ENCODE measurements at places on chromosomes 3 and 15. TPM values are rescaled to one million over a fixed set of nuclear protein-coding genes. Genes with fewer than 3 reads are reported as not detected.

Gene CPB1
- 2.0 TPM for total RNA-seq

Gene ZNF385D
- 1.0 TPM for total RNA-seq

Gene SERINC4
- total RNA-seq, result not detected

Gene SCAANT1
- not detected for total RNA-seq

Gene OXTR
- 3.5 TPM for total RNA-seq

GRCh38 chr3:56764904-56765547, 36.7 kb downstream of the ARHGEF3 start:
- no peaks in the 10 kb centered on the region for H3K27me3 ChIP-seq
- H3K4me3 ChIP-seq, result no peak overlapping the region
- H3K4me1 ChIP-seq, result no peaks in the 10 kb centered on the region
- no peak for DNase-seq
- H3K36me3 ChIP-seq, result no peaks in the 10 kb centered on the region
- no peak overlapping the region for H3K27ac ChIP-seq

GRCh38 chr3:52438579-52439425, 6.1 kb downstream of the SEMA3G start:
- no peaks in the 10 kb centered on the region for H3K36me3 ChIP-seq
- no peaks in the 10 kb centered on the region for H3K27me3 ChIP-seq
- H3K27ac ChIP-seq, result no peak overlapping the region
- DNase-seq, result no peak
- no peak overlapping the region for H3K4me3 ChIP-seq

DNA sequence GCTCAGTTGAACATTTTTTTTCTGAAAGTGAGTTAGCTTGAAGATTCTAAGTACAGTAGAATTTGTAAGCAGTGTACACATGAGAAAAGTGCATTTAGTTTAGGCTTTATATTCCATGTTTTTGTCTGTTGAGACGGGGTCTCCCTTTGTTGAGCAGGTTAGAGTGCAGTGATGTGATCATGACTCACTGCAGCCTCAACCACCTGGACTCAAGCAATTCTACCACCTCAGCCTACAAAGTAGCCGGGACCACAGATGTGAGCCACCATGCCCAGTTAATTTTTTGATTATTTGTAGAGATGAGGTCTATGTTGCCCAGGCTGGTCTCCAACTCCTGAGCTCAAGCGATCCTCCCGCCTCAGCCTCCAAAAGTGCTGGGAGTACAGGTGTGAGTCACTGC, 5.3 kb upstream of the CSNK1G1 start:
- no peak overlapping the region for H3K4me3 ChIP-seq
- no peaks in the 10 kb centered on the region for H3K36me3 ChIP-seq
- no peak overlapping the region for H3K27ac ChIP-seq
- H3K4me1 ChIP-seq, result no peaks in the 10 kb centered on the region
- H3K27me3 ChIP-seq, result no peaks in the 10 kb centered on the region

- H3K4me3 ChIP-seq, result no peak overlapping the region
- no peak for DNase-seq
- H3K27me3 ChIP-seq, result no peaks in the 10 kb centered on the region
- H3K4me1 ChIP-seq, result no peaks in the 10 kb centered on the region
- H3K36me3 ChIP-seq, result peaks cover 18% of the 10 kb centered on the region
Measured at GRCh38 chr3:47849699-47850563, 47.0 kb downstream of the DHX30 start.

DNA sequence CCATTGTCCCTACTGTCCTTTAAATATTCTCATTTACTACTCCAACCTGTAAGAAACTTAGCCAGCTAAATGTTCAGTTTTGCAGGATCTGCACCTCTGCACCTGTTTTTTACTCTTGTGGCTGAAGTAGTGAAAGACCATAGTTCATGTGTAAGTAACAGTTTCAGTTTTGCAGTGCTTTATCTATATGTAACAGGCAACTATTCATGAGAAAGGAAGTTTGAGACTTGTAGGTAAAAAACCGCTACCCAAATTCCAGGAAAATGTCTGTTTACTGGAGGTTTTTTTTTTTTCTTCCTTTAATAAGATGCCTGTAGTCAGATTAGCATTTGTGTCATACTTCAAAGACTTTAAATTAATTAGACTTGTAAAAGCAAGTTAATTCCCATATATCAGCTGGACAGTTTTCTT, 25.4 kb upstream of the MBNL1 start:
- no peaks in the 10 kb centered on the region for H3K4me1 ChIP-seq
- H3K4me3 ChIP-seq, result no peak overlapping the region
- no peaks in the 10 kb centered on the region for H3K36me3 ChIP-seq
- no peak overlapping the region for H3K27ac ChIP-seq

DNA sequence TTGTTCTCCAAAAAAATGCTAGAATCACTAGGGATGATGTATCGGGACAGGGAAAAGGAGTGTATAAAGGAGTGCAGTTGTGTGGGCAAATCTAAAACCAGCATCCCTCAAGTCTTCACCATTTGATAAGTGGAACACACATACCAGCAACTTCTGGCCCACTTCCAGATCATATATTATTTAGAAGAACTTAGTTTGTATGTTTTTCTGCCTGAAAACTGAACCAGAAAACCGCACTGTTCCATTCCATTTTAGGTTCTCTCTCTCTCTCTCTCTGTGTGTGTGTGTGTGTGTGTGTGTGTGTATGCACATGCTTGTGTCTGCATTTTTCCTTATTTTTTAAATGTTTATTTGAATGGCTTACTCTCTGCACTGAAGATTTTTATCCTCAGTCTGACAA, 93.5 kb downstream of the SERPINI1 start:
- H3K27ac ChIP-seq, result no peak overlapping the region
- H3K4me1 ChIP-seq, result no peaks in the 10 kb centered on the region
- no peaks in the 10 kb centered on the region for H3K27me3 ChIP-seq
- no peak for DNase-seq
- no peaks in the 10 kb centered on the region for H3K36me3 ChIP-seq

DNA sequence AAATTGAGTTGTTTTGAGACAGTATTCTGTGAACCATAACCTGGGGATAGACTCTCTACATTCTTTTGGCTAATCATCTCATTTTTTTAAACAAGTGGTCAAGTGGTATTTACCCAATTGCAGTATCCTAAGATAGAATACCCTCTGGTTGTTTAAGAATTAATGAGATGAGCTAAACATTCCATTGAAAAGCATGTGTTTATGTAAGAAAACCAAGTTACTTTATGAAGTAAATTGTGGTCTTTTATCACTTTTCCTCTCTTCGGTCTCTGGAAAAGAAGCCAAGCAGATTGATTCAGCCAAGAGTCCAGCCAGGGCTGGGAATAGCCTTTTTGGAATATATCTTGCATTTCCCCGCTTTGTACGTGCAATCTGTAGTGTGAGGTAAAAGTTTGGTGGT, 185.7 kb upstream of the TOPAZ1 start:
- no peak overlapping the region for H3K4me3 ChIP-seq
- H3K27ac ChIP-seq, result no peak overlapping the region
- no peaks in the 10 kb centered on the region for H3K36me3 ChIP-seq
- H3K4me1 ChIP-seq, result no peaks in the 10 kb centered on the region
- H3K27me3 ChIP-seq, result no peaks in the 10 kb centered on the region
- no peak for DNase-seq

GRCh38 chr15:93290618-93290946, 201.6 kb upstream of the RGMA start:
- no peak overlapping the region for H3K27ac ChIP-seq
- no peaks in the 10 kb centered on the region for H3K4me1 ChIP-seq
- H3K36me3 ChIP-seq, result no peaks in the 10 kb centered on the region
- H3K4me3 ChIP-seq, result no peak overlapping the region
